ENCODE measurements at places on chromosomes 13 and 19.
A peak's percentile ranks its signal among the peaks of the same experiment; 100 is the strongest.

DNA sequence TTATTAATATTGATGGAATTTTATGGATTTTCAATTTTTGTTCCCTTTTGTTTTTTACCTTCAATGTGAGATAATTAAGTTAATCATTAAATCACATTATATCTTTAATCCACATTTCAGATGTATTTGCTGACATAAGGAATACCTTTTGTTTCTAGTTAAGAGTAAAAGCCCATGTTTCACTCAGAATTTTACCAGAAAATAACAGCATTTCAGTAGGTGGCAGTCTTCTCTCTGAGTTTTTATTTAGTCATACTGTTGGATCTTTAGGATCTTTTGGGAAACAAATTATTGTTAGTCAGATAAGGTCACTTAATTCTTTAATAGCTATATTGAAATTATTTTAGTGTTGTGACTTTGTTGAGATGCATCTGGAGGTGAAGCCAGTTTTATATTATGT, 67.9 kb downstream of the NDFIP2 start:
- H3K27ac ChIP-seq = peak overlapping the region; percentile 71
- H3K4me3 ChIP-seq = no peak overlapping the region
- H3K27me3 ChIP-seq = no peaks in the 10 kb centered on the region
- peaks cover 20% of the 10 kb centered on the region for H3K4me1 ChIP-seq

- H3K27ac ChIP-seq = no peak overlapping the region
- H3K36me3 ChIP-seq = peaks cover under 1% of the 10 kb centered on the region
- H3K27me3 ChIP-seq = no peaks in the 10 kb centered on the region
- H3K4me3 ChIP-seq = no peak overlapping the region
These were observed 564.1 kb downstream of the PCDH9 start for GRCh38 chr13:66665991-66666390.

DNA sequence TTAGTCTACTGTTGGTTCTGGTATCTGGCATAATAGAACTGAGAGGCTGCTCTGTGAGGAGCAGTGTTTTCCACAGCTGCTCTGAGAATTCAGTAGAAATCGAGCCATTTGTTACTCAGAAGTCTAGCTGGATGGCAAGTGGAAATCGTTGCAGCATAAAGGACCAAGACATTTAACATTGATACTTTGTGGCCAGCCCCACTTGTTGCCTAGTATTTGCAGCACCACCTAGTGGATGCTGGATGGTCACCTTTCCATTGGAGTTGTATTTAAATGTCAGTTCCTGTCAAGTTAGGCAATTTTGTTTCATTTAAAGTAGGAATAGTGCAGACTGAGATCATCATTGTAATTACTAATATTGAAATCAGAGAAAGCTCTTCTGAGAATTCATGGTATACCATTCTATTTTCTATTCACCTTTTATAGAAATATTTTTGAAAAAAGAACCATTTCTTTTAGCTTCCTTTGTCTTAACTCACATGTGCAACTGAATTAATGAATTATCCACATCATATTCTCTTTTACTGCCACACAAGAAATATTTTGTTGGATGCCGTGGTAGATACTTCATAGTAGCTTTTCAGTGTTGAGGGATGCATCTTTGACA, 64.6 kb downstream of the PDS5B start:
- no peak overlapping the region for H3K4me3 ChIP-seq
- peaks cover 29% of the 10 kb centered on the region for H3K36me3 ChIP-seq

DNA sequence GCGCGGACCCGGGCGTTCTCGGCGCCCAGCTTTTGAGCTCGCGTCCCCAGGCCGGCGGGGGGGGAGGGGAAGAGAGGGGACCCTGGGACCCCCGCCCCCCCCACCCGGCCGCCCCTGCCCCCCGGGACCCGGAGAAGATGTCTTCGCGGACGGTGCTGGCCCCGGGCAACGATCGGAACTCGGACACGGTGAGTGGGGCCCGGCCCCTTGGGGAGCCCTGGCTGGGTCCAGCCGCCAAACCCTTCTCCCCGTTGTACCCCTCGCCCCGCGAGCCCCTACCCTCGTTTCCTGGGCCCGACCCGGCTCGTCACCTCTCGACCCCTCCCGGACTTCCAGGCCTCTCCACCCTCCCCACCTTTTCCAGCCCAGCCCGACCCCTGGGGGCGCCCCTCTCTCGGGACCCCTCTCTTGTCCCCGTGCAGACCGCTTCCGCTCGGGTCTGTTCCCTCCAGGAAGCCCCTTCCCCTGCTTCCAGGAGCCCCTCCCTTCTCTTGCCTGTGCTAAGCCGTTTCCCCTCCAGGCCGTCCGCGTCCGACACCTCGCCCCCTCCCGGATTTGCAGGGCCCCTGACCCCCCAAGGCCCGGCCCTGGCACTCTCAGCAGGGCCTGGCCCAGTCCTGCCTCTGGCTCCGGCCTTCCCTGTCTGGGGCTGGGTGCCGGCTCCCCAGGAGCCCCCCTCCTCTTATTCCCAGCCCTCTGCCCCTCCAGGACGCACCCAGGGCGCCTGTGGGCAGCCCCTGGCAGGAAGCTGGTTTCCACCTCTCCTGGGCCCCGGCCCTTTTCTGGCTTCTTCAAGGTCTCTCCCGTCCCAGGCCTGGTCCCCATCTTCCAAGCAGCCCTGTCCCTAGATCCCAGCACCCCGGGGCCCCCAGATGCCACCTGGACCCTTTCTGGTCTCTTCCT, 632 bp downstream of the MARK4 start:
- H3K4me3 ChIP-seq = peak overlapping the region; percentile 79
- H3K27ac ChIP-seq = peak overlapping the region; percentile 75
- peaks cover 22% of the 10 kb centered on the region for H3K4me1 ChIP-seq
- H3K27me3 ChIP-seq = no peaks in the 10 kb centered on the region
